ENCODE measurements at places on chromosomes 5 and 9. TPM values are rescaled to one million over a fixed set of nuclear protein-coding genes. Genes with fewer than 3 reads are reported as not detected.

- no peak for DNase-seq
- no peaks in the 10 kb centered on the region for H3K27me3 ChIP-seq
- H3K36me3 ChIP-seq = no peaks in the 10 kb centered on the region
- H3K4me1 ChIP-seq = no peaks in the 10 kb centered on the region
- H3K4me3 ChIP-seq = no peak overlapping the region
These were observed 1041.8 kb upstream of the ARRDC3 start for GRCh38 chr5:92424785-92425426.

The ADAMTSL1 gene
- 50.4 TPM for total RNA-seq

- no peaks in the 10 kb centered on the region for H3K27me3 ChIP-seq
- no peak overlapping the region for H3K27ac ChIP-seq
- no peaks in the 10 kb centered on the region for H3K4me1 ChIP-seq
- H3K4me3 ChIP-seq = no peak overlapping the region
These were observed 62.9 kb upstream of the PTGER4 start for GRCh38 chr5:40616781-40617180.

DNA sequence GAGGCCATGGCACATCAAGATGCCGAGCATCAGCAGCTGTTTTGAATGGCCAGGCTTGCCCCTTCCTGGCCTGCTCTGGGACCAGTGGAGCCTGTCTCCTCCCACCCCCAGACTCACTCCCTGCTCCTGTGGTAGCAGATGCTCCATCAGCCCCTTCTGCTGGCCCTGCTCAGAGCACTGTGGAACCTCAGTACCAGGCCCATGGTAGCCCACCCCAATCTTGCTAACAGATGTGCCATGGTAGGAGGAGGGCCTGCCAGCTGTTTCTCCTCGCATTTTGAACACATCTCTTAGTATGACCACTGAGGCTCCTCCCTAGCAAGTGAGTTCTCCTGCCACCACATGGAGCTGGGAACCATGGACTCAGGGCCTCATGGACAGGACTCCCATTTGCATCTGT, 29.5 kb downstream of the COL27A1 start:
- no peak overlapping the region for H3K4me3 ChIP-seq
- H3K27me3 ChIP-seq = no peaks in the 10 kb centered on the region
- DNase-seq = no peak
- peaks cover 5% of the 10 kb centered on the region for H3K4me1 ChIP-seq

GRCh38 chr5:150659360-150660107, 1.5 kb upstream of the MYOZ3 start:
- no peaks in the 10 kb centered on the region for H3K27me3 ChIP-seq
- DNase-seq = no peak
- H3K4me1 ChIP-seq = no peaks in the 10 kb centered on the region
- no peak overlapping the region for H3K4me3 ChIP-seq
- peak overlapping the region; percentile 56 for H3K27ac ChIP-seq
- no peaks in the 10 kb centered on the region for H3K36me3 ChIP-seq

DNA sequence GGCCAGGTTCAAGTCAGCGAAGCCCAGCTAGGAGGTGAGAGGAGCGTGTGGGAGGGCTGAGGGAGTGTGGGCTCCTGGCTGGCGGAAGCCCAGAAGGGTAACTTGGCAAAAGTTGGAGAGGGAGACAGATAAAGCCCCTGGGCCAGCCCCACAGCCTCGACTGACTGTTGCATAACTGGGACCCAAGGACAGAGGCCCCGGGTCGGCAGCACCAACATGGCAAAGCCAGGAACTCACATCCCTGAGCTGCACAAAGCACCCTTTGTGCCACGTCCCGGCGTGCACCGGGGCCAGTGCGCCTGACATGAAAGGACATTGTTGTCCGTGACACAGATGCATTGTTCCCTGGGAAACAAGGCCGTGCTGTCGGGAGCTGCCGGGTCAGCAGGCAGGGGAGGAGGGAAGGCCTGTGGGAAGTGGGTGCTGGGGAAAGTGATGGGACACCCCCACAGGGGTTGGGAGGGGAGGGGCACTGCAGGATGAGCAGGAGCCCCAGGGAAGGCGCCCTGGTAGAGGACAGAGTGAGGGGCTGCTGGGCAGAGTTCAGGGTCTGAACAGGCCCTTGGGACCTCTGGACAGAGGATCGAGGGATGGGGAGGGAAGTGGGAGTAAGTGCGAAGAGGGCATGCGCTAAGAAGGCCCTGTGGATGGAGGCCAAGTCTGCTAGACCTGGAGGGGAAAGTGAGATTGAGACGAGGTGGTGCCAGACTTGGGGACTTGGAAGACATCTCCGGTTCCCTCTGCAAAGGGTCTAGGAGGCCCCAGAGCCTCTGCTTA, 13.0 kb upstream of the DPM2 start:
- H3K27ac ChIP-seq = no peak overlapping the region
- H3K4me3 ChIP-seq = no peak overlapping the region
- H3K36me3 ChIP-seq = no peaks in the 10 kb centered on the region
- H3K4me1 ChIP-seq = no peaks in the 10 kb centered on the region
- no peaks in the 10 kb centered on the region for H3K27me3 ChIP-seq

The HAPLN1 gene
- total RNA-seq = 1.6 TPM

The SHC3 gene
- 1.1 TPM for total RNA-seq

- peak overlapping the region; percentile 8 for H3K27ac ChIP-seq
- H3K27me3 ChIP-seq = no peaks in the 10 kb centered on the region
- peaks cover 14% of the 10 kb centered on the region for H3K4me1 ChIP-seq
- no peak for DNase-seq
These were observed 12.1 kb downstream of the PRRC2B start for GRCh38 chr9:131405858-131406537.

The TMEM174 gene
- not detected for total RNA-seq

The NUDT12 gene
- total RNA-seq = 6.9 TPM

The OR2S2 gene
- total RNA-seq = not detected

DNA sequence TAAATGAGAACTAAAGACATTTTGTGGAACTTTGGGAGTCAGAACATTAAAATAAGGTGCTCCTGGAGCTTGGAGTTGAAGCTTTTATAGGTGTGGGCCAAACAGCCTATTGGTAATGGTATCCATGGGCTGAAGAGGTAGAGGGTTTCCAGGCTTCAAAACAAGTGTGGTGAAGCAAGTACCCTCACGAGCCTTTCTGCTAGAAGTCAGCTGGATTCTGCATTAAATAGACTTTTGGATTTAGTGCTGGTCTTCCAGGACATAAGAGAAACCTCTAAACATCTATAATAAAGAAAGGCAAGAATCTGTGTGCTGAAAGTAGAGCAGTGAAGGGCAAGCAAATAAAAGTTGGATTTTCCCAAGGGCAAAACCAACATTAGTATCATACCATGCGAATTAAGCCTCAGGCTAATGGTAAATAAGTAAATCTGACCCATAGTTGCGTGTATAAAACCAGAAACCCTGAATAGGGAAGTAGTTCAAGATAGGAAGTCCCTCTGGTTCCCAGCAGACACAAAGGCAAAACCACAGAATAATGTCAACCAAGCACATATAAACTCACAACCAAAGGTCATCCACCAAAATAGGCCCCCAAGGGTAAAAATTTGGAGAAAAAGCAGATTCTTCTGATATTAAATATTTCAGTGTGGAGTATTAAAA, 306.3 kb downstream of the TLE4 start:
- H3K27me3 ChIP-seq = no peaks in the 10 kb centered on the region
- H3K27ac ChIP-seq = no peak overlapping the region
- H3K4me3 ChIP-seq = no peak overlapping the region
- no peak for DNase-seq
- no peaks in the 10 kb centered on the region for H3K4me1 ChIP-seq

DNA sequence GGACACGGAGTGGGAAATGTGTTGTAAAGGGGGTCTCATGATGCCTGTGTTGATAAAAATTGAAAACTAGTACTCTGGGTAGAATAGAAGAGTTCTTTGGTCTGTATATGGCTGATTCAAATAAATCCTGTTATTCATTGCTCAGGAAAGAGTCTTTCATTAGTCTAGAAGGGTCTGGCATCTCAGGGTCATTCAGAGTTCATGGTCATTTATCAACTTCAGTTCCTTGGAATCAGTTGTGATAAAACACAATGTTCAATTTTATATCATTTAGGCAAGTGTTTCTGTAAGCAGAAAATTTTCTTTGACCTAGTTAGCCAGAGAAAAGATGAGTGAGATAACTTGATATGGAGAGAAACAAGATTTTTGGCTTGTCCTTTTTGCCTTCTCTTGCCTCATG, 36.3 kb downstream of the SPATA31D1 start:
- H3K27me3 ChIP-seq = no peaks in the 10 kb centered on the region
- no peak for DNase-seq
- H3K4me3 ChIP-seq = no peak overlapping the region
- H3K4me1 ChIP-seq = no peaks in the 10 kb centered on the region
- no peaks in the 10 kb centered on the region for H3K36me3 ChIP-seq

GRCh38 chr5:55865831-55866230, 14.7 kb downstream of the IL31RA start:
- no peak overlapping the region for H3K27ac ChIP-seq
- H3K36me3 ChIP-seq = no peaks in the 10 kb centered on the region
- no peak overlapping the region for H3K4me3 ChIP-seq
- no peaks in the 10 kb centered on the region for H3K4me1 ChIP-seq
- DNase-seq = no peak

DNA sequence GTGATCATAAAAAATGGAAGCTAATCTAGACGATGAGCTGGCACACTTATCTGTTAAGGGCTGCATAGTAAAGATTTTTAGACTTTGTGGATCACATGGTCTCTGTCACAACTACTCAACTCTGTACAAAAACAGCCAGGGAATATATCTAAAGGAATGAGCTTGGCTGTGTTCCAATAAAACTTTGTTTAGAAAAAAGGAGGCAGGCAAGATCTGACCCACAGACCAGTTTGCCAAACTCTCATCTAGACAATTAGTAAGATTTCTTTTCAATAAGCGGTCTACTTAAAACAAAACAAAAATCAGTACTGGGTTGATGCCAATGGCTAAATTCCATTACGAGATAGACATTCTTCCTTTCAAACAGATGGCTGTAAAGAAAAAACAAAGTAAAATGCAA, 53.0 kb upstream of the RETREG1 start:
- no peaks in the 10 kb centered on the region for H3K27me3 ChIP-seq
- no peak overlapping the region for H3K4me3 ChIP-seq
- no peak overlapping the region for H3K27ac ChIP-seq
- no peaks in the 10 kb centered on the region for H3K4me1 ChIP-seq
- no peaks in the 10 kb centered on the region for H3K36me3 ChIP-seq

The SIT1 gene
- total RNA-seq = 1.3 TPM

- H3K4me1 ChIP-seq = no peaks in the 10 kb centered on the region
- peak; percentile 77 for DNase-seq
- no peaks in the 10 kb centered on the region for H3K36me3 ChIP-seq
- no peak overlapping the region for H3K4me3 ChIP-seq
- no peak overlapping the region for H3K27ac ChIP-seq
- no peaks in the 10 kb centered on the region for H3K27me3 ChIP-seq
These were observed 2.7 kb downstream of the ADAMTS2 start for GRCh38 chr5:179342577-179342976.

DNA sequence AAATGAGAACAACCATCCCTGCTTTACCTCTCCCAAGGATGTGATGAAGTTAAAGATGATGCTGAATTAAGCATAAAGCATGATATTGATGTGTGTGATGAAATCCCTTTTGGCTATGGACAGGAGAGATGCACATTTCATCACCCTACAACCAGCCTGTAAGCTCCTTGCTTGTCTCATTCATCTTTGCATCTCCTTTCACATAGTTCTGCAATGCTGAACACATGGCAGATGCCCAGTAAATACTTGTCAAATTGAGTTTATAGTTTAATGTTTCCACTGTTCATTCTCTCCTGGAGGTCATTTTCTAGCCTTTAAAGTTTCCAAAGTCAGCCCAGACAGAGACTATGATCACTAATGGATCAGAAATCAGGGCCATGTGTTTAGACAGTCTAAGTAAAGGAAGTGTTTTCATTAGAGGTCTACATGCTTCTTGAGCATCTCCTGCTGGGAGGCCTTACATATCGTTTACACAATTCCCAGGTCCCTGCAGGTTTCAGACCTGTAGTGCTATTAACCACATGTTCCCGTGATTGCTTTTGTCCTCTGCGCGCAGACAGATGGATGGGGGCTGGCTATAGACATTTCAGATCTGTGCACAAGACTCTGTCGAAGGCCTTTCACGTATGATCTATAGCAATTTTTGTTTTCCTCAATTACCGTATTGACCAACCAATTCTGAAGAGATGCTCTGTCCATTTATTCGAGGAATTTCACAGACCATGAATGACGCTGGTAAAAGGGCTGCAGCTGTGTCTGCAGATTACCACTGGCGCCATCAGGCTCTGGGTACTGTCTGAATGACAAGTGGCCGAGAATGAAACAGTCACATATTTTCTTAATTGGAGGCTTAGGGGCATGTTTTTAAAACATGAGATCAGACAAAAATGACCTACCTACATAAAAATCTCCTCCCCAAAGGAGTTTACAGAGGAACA, 49.0 kb upstream of the CKMT2 start:
- H3K27me3 ChIP-seq = no peaks in the 10 kb centered on the region
- no peak overlapping the region for H3K27ac ChIP-seq
- no peak for DNase-seq
- no peak overlapping the region for H3K4me3 ChIP-seq
- H3K4me1 ChIP-seq = no peaks in the 10 kb centered on the region

The IL3 gene
- total RNA-seq = not detected

DNA sequence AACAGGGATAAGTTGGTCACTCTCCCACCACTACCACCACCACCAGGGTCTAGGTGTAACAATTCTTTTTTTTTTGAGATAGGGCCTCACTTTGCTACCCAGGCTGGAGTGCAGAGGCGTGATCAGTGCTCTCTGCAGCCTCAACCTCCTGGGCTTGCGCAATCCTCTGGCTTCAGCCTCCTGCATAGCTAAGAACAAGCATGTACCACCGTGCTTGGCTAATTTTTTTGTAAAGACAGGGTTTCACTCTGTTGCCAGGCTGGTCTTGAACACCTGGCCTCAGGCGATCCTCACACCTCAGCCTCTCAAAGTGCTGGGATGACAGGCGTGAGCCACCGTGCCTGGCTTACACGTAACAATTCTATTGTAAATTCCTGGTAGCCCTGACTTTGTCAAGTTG, 27.5 kb downstream of the CORO2A start:
- no peak overlapping the region for H3K4me3 ChIP-seq
- H3K36me3 ChIP-seq = no peaks in the 10 kb centered on the region
- no peaks in the 10 kb centered on the region for H3K4me1 ChIP-seq

- no peaks in the 10 kb centered on the region for H3K27me3 ChIP-seq
- DNase-seq = no peak
- H3K27ac ChIP-seq = no peak overlapping the region
- no peaks in the 10 kb centered on the region for H3K36me3 ChIP-seq
- no peak overlapping the region for H3K4me3 ChIP-seq
- H3K4me1 ChIP-seq = no peaks in the 10 kb centered on the region
These were observed 29.1 kb upstream of the TOMM5 start for GRCh38 chr9:37621273-37622121.

The PCDHB16 gene
- 5.1 TPM for total RNA-seq

The WDR38 gene
- total RNA-seq = not detected

GRCh38 chr9:122346478-122347347, 24.1 kb upstream of the PTGS1 start:
- H3K4me1 ChIP-seq = no peaks in the 10 kb centered on the region
- no peaks in the 10 kb centered on the region for H3K36me3 ChIP-seq
- no peak overlapping the region for H3K27ac ChIP-seq

The PPP1R26 gene
- 14.2 TPM for total RNA-seq

Measured in aorta (tissue), 5 donors.